Activated T-helper 1 cell treated with Interleukin-2 at 50 U/mL for 16 hours (primary cell): ENCODE measurements at places on chromosomes 2 and 18.

GRCh38 chr2:104371087-104371781 lies 482.7 kb upstream of the POU3F3 start:
- DNase-seq = no peak

- DNase-seq = no peak
These were observed 60.3 kb upstream of the GREB1L start for GRCh38 chr18:21181766-21182165.

- no peak for DNase-seq
These were observed 788.6 kb downstream of the TDRD15 start for GRCh38 chr2:21912405-21912804.

DNA sequence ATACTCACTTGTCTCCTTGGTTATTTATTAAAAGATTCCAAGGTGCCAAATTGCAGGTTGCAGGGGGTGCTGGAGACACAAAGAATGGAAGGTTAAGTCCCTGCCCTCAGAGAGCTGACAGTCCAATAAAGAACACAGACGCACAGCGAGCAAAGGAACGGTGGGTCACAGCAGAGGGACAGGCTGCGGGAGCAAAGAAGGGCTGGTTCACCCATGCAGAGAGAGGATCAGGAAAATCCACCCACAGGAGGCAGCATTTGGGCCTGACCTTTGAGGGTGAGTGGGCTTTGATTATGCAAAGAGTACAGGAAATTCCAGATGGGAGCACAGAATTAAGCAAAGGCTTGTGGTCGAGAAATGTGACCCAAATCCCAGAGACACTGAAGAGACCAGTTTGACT lies 45.0 kb downstream of the ZBTB7C start:
- no peak for DNase-seq

DNA sequence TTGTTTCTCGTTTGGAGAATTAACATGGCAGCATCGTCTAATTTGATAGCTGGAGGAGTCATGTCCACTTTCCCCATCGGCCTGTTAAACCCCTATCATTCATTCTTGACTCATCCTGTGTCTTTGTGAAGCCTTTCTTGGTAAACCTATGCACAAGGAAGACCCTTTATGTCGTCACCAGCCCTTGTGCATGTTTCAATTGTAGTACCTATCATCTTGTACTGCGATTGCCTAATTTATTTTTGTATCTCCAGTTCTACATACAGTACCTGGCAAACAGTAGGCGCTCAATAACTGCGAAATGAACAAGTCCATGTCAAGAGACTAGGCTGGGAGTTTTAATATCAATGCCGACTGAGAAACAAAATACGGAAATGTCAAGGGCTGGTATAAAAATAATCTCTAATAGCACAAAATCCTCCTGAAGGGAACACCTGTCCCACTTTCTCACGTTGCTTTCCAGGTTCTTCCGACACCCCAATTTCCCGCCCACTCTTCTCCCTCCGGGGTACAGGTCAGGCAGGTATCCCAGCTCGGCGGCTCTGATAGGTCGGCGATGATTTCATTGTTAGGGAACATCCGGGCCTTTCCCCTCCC lies 1.3 kb upstream of the PPM1B start:
- no peak for DNase-seq

GRCh38 chr2:40242315-40242714 lies 209.6 kb downstream of the SLC8A1 start:
- no peak for DNase-seq

GRCh38 chr18:61544178-61544577 lies 210.9 kb downstream of the CDH20 start:
- DNase-seq = no peak

- no peak for DNase-seq
These were observed 166.0 kb upstream of the STK17B start for GRCh38 chr2:196337208-196337953.

- DNase-seq = no peak
These were observed 101.7 kb downstream of the KLHL29 start for GRCh38 chr2:23486684-23487075.

DNA sequence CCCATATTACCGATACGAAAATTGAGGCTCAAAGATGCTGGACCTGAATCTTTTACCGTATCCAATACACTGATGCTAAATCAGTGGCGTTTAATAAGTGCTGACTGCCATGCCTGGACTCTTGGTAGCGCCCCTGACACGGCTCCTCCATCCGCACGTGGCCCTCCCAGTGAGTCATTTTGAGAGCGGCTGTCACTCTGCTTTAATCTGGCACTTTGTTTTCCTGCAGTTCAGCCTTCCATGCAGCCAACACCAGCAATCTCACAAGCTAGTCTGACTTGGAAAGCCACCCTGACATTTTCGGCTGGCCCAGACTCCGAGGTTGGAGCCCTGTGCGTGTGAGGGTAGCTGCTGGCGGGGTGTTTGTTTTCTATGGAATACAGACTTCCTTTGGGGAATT lies 155.1 kb upstream of the LMAN1 start:
- no peak for DNase-seq

GRCh38 chr2:95264624-95265023 lies 9.6 kb upstream of the PROM2 start:
- no peak for DNase-seq

DNA sequence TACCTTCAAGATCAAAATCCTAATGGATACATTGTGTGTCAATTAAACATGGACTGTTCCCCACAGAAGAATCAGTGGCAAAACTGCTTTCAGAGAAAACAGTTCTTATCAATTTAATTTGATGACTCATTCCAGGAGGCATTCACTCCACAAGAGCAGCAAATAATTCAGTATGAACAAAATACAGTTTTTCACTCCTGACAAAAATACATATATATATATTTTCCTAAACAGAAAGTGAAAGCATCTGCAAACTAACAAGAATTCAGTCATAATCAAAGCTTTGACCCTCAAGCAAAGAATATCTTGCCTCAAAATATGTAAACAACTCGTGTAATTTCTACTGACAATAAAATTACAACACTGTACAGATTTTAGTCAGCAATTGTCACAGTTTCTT lies 685.1 kb upstream of the SLC8A1 start:
- no peak for DNase-seq

DNA sequence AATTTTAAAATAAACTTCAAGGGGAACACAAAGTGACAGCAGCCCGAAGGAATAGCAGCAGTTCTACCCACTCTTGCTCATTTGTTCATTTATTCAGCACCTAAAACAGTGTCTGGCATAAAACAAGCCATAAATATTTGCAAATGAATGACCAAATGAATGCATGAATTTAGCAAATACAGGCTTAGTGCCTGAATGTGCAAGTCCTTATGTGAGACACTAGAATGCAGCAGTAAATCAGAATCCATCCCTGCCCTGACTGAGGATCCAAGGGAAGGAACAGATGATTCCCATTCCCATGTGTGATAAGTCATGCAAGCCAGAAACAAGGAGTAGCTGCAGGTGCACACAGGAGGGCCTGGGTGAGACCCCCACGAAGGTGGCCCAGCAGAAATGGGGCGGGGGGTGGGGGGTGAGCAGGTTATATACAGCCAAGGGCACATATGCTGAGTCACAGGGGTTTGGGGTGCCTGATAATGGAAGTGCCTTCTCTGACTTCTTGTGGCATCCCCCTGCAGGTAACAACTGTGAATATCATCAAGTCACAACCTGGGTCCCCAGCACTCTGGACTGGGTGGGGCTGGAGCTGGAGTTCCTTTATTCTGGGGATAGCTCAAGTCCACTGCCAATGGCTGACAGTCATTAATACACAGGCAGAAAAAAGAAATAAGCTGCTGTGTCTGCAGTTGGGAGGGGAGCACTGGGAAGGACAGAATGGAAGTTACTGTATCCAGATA lies 311.9 kb downstream of the TXNL1 start:
- DNase-seq = no peak

GRCh38 chr2:142220239-142220638 lies 89.4 kb upstream of the LRP1B start:
- DNase-seq = no peak

DNA sequence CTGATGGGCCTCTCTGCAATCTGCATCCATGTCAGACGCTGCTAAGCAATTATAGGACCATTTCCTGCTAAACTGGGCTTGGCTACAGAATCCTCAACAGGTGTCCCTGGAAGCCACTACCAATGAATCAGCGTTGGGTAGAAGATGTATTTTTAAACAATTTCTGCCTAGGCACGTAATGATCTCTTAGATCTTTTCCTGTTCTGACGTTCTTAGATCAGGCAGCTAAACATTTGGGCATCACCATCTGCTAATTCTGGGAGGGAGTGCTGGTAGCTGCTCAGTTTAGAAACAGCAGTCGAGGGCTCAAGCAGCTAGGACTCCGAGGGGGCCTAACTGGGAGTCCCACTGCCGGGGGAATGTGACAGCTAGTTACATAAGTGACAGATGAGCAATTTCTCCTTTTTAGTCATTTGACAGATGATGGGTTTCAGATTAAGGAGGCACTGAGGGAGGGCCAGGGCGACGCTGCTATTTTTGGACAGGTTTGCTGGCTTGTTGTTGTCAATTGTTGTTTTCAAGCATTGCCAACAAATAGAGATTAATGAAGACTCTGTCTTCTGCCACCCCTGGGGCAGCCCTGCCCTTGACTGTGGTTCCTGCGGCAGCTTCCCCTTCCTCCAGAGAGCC lies 92.7 kb downstream of the MRO start:
- no peak for DNase-seq

- no peak for DNase-seq
These were observed 1320.6 kb upstream of the CELF4 start for GRCh38 chr18:38886235-38886634.

DNA sequence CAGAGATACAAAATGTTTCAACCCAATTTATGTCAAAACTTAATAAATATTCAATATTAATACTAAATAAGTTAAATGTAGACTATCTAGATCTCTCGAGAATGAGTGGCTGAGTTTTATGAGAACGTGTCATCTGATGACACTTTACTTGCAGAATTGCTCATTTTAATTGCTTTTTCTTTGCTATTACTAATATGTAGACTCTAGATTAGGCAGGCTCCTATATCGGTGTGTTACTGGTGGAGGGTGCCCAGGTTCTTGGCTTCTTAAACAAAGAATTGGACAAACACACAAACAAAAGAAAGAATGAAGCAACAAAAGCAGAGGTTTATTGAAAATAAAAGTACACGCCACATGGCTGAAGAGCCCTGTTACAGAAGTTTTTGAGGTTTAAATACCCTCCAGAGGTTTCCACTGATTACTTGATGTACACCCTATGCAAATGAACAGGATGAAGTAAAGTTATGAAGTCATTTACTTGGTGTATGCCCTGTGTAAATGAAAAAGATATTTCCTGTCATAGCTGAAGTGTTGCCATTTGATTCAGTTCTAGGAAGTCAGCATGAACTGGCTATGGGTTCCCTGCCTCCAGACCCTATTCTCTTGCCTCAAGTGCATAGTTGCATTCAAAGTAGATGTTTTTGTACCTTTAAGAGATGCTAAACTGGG lies 122.9 kb upstream of the ITGA4 start:
- DNase-seq = no peak

DNA sequence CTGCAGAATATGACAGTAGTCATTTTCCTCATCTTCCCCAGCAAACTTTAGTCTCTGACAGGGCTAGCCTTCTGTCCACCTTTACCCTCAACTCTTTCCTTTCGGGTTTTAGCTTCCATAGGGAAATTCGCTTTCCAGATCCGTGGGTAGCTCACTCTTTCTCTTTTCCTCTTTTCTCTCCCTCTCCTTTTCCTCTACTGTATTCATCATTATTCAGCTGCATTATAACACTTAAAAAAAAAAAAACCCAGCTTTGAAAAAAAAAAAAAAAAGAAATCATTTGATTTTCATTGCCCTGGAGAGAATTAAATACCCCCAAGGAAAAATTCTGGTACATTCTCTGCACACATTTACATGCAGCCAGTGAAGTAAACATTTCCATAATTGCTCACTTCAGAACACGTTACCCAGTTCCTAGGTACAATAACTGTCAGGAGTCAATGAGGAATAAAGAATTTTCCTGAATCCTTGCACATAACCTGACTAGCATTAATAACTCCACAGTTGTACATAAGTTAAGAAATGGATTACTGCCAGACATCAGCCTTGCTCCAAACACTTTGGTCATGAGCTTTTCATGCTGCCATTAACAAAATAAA lies 63.5 kb downstream of the ZNF521 start:
- no peak for DNase-seq

DNA sequence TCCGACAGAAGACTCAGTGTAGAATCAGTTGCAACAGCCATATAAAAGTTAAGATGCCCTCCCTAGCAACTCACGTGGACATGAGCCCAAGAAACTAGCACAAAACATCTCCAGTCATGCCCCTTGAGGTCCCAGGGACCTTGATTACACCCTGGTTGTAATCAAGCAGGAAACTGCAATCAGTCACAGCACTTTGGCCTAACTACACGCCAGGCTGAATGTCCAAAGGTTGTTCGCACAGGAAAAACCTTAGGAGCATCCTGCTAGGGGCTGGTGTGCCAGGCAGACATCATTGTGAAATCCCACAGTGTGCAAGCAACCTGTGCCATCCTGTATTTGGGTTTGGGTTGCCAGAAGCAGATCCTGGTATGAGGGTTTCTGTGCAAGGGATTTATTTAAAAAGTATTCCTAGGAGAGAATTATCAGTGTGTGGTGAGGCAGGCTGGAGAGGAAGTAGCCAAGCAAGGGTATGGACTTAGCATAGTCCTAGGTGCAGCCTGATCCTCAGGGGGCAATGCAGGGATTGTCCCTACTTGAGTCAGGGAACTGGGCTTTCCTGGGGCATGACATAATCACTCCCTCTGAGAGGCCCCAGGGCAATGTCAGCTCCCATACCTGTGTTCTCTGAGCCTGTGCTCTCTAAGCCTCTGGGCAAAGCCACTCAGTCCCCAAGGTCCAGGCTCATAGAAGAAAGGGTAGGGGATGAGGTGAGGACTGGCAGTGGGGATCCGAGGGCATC lies 17.8 kb upstream of the SULT1C2 start:
- no peak for DNase-seq

DNA sequence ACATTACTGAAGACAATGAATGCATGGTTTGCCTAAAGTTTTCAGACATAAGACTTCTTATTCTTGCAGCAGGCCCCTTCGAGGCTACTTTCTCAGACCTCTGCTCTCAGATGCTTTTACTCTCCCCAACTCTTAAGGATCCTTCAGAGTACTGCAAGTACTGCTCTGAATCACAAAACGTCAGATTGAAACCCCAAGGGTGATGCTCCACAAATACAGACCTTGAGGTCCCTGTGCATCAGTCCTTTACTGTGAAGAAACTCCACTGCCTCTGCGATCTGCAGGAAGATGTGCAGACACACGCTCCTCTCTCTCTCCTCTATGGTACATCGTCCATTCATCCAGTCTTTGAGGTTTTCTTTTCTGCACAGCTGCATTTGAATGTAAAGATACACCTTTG lies 52.8 kb downstream of the EIF2AK3 start:
- no peak for DNase-seq
